NCI-H226 (cell line): ENCODE measurements at places on chromosomes 3 and 15.

GRCh38 chr3:152574461-152575079 is 260.4 kb upstream of the P2RY1 start:
- peak; percentile 23 for DNase-seq

DNA sequence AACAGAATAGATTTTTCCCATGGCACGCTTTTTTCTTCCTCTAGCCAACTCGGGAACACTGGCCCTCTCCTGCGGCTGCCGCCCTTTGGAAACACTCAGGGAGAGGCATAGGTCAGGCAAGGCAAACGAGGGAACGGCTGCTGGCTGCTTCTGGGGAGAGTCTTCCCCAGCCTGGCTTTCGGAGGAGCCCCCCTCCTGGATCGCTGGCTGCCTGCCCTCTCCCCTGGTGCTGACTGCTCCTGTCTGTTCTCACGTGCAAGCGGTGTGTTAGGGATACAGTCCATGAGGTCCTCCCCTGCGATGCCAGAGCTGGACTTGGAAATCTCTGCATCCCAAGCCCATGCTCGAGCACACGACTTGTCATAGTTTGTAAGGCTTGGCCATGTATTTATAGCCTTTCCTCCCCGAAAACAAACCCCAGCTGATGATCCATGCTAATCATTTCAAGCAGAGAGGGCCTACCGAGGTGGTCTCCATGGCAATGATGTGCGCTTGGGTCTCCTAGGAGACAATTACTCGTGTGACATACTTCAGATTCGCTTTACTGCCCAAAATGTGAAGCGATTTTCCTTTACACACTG is 315.6 kb upstream of the ATP10A start:
- DNase-seq: no peak

DNA sequence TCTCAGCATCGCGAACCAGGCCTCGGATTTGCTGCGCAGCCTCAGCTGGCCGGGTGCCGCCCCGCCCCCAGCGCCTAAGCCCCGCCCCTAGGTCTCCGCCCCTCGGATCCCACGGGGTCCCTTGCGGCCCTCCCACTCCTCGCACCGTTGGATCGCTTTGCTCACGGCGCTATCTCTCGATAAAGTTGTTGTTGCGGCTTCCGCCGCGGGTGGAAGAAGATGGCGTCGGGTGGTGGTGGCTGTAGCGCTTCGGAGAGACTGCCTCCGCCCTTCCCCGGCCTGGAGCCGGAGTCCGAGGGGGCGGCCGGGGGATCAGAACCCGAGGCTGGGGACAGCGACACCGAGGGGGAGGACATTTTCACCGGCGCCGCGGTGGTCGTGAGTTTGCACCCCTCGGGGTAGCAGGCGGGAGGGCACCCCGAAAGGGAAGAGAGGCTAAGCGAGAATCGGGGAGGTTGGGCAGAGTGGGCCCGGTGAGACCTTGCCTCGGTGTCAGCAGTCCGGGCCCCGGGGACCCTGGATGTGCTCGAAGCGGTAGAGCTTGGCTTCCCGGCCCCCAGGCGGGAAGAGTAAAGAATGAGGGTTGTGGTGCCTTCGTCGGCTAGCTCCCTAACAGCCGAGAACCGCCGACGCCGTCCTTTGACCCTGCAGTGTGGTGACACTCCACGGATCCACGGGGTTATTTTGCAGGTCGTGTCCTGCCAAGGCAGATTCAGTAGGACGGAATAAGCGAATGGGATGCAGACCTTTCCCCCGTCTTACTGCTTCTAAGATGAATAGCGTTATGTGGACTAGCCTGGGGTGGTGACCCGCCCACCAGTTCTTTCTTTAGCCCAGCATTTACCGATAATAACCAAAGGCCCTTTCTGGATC is at the start of gene SNX1:
Gene SNX1 (plus strand): TSS at position 188 of the 873 bp plus-strand sequence. CDS start 32 bp downstream, at position 220.
- peak; percentile 97 for DNase-seq

GRCh38 chr3:22495791-22496190 is 707.3 kb upstream of the UBE2E2 start:
- no peak for DNase-seq

DNA sequence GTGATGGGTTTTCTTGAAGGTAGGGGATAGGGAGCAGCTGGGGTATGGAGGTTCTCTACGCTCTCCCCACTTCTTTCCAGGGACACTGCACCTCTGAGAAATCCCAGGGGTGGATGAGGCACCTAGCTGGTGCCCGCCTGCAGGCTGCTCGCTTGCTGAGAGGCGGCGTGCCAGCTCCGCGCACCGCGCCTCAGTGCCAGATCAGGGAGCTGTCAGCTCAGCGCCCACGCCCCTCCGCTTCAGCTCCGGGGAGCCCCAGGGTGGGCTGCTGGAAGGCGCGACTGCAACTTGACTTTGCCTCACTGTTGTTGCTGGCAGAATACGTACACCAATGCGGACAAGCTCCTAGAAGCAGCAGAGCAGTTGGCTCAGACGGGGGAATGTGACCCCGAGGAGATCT is 345.7 kb upstream of the UMPS start:
- no peak for DNase-seq

- DNase-seq: no peak
Measured at GRCh38 chr3:194304186-194304917, 46.8 kb downstream of the CPN2 start.
